Ureter (tissue), 1 donor: ENCODE measurements at places on chromosomes 5 and 9. TPM values are rescaled to one million over a fixed set of nuclear protein-coding genes. Genes with fewer than 3 reads are reported as not detected.

Gene WDR31
- 5.1 TPM for total RNA-seq

Gene ACSL6
- total RNA-seq, result 0.81 TPM

Gene DAB2IP
- 103 TPM for total RNA-seq

Gene PCDHB11
- 2.1 TPM for total RNA-seq

Gene GLE1
- total RNA-seq, result 19.8 TPM

Gene BNC2
- 21.5 TPM for total RNA-seq

Gene SPATA31E1
- not detected for total RNA-seq

- DNase-seq, result peak; percentile 41
Observed at GRCh38 chr5:139642213-139642612, 5.9 kb upstream of the CXXC5 start.

DNA sequence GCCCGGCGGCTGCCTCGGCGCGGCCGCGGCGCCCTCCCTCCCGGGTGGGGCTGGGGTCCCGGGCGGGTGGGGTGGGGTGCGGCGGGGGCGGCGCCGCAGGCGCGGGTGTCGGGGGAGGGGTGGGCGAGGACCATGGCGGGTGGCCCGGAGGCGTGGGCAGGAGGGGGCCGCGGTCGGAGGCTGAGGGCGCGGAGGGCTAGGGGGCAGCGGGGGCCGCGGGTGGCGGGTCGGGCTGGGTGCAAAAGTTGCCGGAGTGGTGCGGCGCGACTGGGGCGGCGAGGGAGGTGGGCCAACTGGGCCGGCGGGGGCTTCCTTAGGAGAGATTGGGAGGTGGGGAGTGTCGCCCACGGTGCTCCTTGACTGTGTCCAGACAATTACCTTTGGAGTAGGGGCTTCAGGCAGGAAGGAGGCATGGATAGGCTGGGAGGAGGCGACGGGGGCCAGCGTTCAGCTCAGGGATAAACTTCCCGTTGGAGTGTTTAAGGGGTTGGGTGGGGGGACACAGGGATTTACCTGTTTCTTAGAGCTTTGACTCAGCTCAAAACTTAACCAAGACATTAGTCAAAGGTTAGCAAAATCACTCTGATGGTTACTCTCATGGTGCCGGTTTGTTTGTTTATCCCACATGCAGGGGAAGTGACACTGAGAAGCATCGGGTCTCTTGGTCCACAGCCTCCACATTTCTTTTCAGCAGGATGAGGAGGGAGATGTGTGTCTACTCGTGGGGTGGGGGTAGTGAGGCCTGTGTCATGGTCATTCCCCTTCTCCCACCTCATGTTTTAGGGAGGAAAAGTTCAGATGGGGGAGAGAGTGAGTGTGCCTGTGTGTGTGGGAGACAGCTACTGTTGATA is 859 bp downstream of the CSNK1G3 start:
- peak; percentile 46 for DNase-seq

DNA sequence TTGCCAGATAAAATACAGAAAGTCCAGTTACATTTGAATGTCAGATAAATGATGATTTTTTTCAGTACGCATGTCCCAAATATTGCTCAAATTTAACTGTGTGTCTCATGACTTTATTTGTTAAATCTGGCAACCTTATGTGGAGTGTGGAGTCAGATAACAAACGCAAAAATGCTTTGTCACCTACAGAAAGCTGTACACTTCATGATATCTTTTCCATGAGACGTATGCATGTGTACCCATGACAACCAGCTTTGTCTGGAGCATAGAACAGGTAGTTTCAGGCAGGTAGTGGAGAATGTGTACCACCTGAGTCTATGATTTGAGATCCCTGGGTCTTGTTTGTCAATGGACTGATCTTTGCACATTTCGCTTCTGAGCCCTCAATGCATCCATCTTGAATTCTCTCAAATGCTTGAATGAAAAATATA is 105.5 kb upstream of the CPEB4 start:
- no peak for DNase-seq

DNA sequence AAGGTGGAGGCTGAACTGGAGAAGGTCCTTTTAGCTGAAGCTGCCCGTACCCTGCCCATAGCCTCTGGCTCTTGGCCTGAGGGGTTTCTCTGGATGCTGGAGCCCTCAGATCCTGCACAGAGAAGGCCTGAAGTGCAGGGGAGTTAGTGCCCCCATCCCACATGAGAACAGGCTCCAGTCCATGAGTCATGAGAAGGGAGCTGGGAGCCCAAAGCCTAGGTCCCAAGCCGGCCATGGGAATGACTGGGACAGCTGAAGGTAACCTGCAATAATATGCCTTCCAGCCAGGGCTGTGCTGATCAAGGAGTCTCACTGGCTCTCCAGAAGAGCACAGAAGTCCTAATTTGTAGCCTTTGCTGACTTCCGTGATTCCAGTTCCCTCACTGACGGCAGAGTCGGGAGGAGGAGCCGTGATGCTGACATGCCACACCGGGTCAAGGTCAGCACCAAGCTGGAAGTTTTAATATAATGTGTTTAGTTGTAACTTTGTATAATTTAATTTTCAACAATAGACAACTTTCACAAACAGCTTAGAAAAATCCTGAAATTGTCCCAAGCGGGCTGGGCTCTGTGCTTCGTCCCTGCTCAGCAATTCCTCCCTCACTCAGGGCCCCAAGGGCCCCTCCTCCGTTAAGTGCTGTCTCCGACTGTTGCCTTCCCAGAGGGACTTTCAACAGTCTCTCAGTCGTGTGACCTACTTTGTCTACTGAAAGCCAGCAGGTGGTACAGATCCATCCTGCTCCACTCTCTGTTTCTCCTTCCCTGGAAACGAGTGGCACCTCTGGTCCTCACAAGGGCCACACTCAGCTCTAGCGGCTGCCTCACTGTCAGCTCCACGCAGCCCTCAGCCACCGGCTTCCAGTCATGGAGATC is 387.8 kb downstream of the GADD45G start:
- no peak for DNase-seq

GRCh38 chr9:93134740-93135444 is 841 bp upstream of the NINJ1 start:
- DNase-seq, result no peak

DNA sequence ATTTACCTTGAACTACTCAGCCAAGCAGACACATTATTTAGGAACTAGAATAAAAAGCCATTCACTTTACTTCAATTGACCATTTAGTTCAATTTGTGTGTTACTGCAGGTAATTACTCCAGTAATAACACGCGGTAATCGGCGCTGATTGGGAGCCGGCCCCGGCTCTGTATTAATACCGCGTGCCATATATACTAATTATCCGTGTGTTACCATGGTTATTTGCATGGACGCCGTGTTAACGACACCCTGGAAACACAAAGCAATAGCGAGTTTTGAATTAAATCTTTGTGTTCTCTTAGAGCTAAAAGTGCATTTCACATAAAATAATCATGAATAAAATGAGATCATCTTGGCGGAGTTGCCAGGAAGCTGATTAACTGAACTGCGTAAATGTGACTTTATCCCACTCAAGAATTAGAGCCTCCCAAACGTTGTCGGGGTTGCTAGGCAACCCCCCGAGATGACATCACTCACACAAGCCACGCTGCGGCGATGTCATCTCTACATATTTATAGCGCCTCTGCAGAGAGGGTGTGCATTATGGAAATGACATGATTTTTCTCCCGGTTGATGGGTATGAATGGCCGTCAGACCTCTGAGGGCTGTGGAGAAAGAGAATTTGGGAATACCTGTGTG is 41.4 kb upstream of the RNU6ATAC start:
- no peak for DNase-seq

GRCh38 chr5:23528677-23529076 is 21.3 kb downstream of the PRDM9 start:
- no peak for DNase-seq

- DNase-seq, result no peak
Observed at GRCh38 chr5:55102348-55102747, at the start of gene GZMA. Gene GZMA, plus strand, starts transcription at chr5:55102646. Its CDS starts 37 bp downstream, at chr5:55102683.

- no peak for DNase-seq
Observed at GRCh38 chr9:127930231-127931091, at the start of gene PIP5KL1. Gene PIP5KL1, minus strand, starts transcription at chr9:127930777. Its CDS starts 25 bp downstream, at chr9:127930752.

GRCh38 chr9:88835038-88835466 is 156.2 kb upstream of the S1PR3 start:
- no peak for DNase-seq

DNA sequence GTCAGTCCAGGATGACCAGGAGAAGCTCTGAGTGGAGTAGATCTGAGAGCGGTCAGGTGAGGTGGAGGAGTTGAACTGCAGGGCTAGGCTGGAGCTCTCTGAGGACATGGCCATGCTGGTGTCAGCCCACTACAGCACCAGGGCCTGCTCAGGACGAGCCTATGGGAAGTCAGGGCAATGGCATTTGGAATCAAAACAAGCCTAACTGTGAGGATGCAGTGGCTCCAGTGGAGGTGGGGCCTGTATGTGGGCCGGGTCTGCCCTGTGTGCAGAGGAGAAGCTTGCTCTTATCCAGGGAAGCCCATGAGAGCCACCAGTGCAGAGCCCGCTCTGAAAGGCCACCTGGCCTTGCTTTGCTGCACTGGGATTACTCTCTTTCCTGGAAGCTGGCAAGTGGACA is 11.1 kb downstream of the CXCL14 start:
- no peak for DNase-seq

DNA sequence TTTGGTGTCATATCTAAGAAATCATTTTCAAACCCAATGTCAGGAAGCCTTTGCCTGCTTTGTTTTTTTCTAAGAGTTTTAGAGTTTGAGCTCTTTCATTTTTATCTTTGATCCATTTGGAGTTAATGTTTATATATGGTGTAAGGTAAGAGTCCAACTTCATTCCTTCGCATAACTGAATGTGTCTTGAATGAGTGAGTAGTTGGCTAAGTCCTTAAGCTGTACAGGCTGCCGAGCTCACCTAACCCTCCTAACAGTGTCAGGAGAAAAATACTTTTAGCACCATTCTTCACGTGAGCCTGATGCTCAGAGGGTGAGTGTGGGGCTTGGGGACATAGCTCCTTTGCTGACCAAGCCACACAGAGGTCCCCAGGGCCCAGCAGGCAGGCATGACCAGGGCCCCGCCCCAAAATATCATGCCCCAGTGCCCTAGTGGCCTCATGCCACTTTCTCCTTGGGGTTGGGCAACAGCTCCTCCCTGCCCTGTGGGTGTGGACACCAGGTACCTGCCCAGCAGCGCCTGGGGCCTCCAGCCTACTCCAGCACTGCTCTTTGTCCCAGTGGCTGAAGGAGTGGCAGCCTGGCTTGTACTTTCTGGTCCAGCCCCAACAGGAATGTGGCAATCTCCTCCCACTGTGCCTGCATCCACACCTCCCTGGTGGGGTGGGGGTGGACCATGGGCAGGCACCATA is 17.2 kb downstream of the PPARGC1B start:
- peak; percentile 91 for DNase-seq

- DNase-seq, result no peak
Observed at GRCh38 chr9:113906411-113907110, 30.5 kb downstream of the ZNF618 start.

GRCh38 chr5:95043648-95044047 is 241.2 kb downstream of the MCTP1 start:
- DNase-seq, result no peak

DNA sequence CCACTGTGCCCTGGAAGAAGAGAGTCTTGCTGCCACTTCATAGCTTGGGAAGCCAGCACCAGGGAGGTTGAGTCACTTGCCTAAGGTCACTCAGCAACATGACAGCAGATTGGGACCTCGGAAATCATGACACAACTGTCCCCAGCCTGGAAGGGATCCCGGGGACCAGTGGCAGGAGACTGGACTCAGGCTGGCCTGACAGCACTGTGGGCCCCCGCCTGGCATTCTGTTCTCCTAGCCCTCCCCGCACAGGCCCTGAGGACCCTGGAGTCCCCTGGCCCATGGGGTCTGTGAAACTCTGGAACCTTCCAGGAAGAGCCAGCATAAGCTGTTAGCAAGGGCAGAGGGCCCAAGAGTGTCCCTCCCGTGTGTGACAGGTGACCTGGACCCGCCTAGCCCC is 64.9 kb downstream of the COL5A1 start:
- DNase-seq, result no peak

- no peak for DNase-seq
Observed at GRCh38 chr5:56852228-56853000, 37.1 kb downstream of the MAP3K1 start.

- DNase-seq, result no peak
Observed at GRCh38 chr9:83479765-83480164, 58.4 kb downstream of the FRMD3 start.

DNA sequence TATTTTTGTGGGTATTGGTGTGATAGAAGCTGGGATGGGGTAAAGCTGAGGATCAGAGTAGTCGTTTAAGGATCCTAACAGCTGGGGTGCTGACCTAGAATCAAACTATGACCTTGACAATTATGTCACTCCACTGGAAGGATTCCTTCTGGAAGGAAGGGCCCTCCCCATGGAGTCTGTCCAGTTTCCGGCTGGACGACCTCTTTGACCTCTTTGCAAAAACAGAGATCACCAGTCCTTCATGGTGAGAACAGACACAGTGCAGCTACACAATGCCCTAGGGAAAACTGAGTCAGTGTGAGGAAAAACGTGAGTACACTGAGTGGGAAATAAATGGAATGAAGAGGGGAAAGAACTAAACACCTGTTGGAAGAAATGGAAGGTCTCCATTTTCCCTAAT is 445.6 kb downstream of the MAT2B start:
- DNase-seq, result no peak

- DNase-seq, result no peak
Observed at GRCh38 chr5:156951359-156951758, 11.7 kb downstream of the TIMD4 start.
